ENCODE measurements at places on chromosomes 5 and 9. TPM values are rescaled to one million over a fixed set of nuclear protein-coding genes. Genes with fewer than 3 reads are reported as not detected.

IL9 gene
- not detected for polyA plus RNA-seq

DOCK8 gene
- not detected for polyA plus RNA-seq

GRCh38 chr5:123454259-123454911 lies 31.2 kb upstream of the CEP120 start:
- DNase-seq = no peak

- peak; percentile 43 for DNase-seq
Measured at GRCh38 chr5:72244862-72245371, 75.1 kb downstream of the MRPS27 start.

- no peak for DNase-seq
Measured at GRCh38 chr9:107706701-107707427, 217.3 kb upstream of the KLF4 start.

GARNL3 gene
- 9.1 TPM for polyA plus RNA-seq

SPARC gene
- polyA plus RNA-seq = 1,115 TPM

GRCh38 chr5:126438267-126438666 lies 15.1 kb downstream of the GRAMD2B start:
- DNase-seq = no peak

GRCh38 chr9:87086221-87086818 lies 139.0 kb upstream of the GAS1 start:
- DNase-seq = no peak

ADAMTS2 gene
- polyA plus RNA-seq = 0.12 TPM

- no peak for DNase-seq
Measured at GRCh38 chr5:96963267-96963666, 27.4 kb downstream of the LNPEP start.

GLRA1 gene
- polyA plus RNA-seq = not detected

NR5A1 gene
- not detected for polyA plus RNA-seq

DNA sequence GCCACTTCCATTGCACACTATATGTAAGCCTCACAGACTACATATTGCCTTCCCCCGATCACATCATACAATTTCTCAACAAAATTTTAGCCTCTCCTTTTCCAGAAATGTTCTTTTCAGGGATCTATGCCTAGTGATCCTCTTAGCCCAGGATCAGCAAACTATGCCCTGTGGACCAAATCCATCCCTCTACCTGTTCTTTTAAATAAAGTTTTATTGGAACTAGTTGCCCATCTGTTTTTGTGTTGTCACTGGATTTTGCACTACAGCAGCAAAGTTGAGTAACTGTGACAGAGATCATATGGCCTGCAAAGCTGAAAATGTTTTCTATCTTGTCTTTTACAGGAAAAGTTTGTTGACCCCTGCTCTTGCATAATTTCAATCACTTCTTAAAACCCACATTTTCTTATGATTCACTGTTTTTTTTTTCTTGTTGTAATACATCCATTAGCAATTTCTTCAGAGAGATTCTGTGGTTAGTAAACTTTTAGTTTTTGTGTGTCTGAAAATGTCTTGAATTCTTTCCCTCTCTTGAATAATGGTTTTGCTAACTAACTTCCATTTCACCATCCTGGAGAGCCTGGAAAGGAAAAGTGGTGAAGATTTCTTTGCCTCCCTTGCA lies 7.1 kb downstream of the TXNDC8 start:
- DNase-seq = no peak

GCNT4 gene
- polyA plus RNA-seq = 0.02 TPM

DNA sequence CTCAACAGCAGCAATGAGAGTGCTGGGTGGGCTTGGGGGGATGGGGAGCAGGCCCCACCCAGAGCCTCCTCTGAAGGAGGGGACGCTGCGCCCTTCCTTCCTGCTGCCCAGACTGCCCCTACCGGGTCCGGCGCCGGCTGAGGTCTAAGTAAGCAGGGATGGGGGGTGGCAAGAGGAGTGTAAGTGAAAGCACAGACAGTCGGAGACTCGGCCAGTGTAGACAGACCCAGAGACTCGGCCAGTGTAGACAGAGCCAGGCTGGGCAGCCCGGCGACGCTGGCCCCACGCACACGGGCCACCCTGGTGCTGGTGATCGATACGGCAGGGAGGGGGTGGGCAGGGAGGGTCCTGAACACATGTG lies 7.4 kb upstream of the ENTPD8 start:
- no peak for DNase-seq

STARD4 gene
- 10.0 TPM for polyA plus RNA-seq

SPATA31E1 gene
- polyA plus RNA-seq = not detected

DNA sequence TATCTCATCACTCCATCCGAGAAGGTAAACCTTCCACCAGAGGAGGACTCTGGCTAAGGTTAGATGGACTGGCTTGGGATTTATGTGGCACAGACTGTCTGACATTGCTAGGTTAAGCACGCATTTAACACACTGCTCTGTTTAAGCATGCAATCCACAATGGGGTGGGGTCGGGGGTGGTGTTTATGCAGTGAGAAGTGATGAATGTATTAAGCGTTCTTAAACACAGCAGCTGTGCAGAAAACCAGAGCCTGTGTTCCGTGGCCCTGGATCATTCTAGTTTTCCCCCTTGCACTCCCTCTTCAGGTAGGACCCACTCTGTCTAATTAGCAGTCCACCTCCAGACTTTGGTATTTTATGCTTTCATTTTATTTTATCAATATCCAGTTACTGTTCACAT lies 46.4 kb downstream of the STXBP1 start:
- no peak for DNase-seq

DNA sequence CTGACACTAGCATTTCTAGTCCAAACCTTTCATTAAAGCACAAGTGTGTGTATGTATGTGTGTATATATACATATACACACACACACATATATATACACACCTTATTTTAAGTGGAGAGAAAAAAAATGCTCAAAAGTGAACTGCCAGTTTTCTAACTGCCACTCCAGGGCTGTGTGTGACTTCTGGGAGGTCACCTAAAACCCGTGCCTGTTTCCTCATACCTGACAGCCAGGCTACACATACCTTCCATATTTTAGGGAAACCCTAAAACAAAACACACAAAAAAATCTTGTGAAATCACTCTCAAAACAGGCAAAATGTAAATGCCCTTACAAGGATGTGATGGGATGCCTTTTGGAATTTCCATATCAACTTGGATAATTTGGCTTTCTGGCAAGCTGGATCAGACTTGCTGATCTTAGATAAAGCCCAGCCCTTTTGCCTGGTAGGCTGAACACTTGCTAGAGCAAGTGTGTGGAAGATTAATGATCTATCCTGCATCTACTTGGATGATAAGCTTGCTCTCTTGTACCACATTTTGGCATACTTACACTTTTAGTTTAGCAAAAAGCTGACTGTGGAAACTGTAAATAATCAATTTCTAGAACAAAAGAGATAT lies 127.8 kb downstream of the GNAQ start:
- DNase-seq = no peak

SLC6A3 gene
- polyA plus RNA-seq = not detected

PRR7 gene
- 12.5 TPM for polyA plus RNA-seq

- DNase-seq = peak; percentile 94
Measured at GRCh38 chr5:171418316-171418981, 998 bp upstream of the FGF18 start.

SHOC1 gene
- not detected for polyA plus RNA-seq

Measured in SK-N-SH (cell line).